ENCODE measurements at places on chromosomes 13 and 19. TPM values are rescaled to one million over a fixed set of nuclear protein-coding genes. Genes with fewer than 3 reads are reported as not detected.

DNA sequence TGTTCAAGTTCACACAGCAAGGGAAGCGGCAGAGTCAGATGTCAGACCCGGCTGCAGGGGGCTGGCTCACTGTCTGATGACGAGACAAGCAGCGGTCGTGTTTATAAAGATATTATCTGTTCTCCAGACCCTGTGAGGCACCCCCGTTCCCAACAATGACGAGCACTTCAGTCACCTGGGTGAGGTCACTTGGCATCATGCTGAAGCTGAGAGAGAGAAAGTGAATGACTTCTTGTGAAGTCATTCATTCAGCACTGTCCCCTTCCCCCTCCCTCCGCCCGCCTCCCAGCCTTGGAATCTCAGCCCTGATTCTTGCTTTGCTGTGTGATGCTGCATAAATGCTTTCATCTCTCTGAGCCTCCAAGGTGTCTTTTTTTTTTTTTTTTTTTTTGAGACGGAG lies 4.9 kb upstream of the LYPD3 start:
- H3K36me3 ChIP-seq, result no peaks in the 10 kb centered on the region
- H3K4me3 ChIP-seq, result no peak overlapping the region
- no peak overlapping the region for H3K27ac ChIP-seq
- peaks cover 40% of the 10 kb centered on the region for H3K4me1 ChIP-seq
- DNase-seq, result peak; percentile 52

- DNase-seq, result peak; percentile 80
- no peaks in the 10 kb centered on the region for H3K27me3 ChIP-seq
- no peaks in the 10 kb centered on the region for H3K36me3 ChIP-seq
- H3K4me1 ChIP-seq, result peaks cover 51% of the 10 kb centered on the region
Observed at GRCh38 chr19:41541990-41542584, 33.9 kb upstream of the CEACAM21 start.

GRCh38 chr13:19818223-19818842 lies 35.6 kb upstream of the PSPC1 start:
- H3K4me1 ChIP-seq, result no peaks in the 10 kb centered on the region
- no peak overlapping the region for H3K4me3 ChIP-seq
- DNase-seq, result no peak
- peaks cover 8% of the 10 kb centered on the region for H3K36me3 ChIP-seq

DNA sequence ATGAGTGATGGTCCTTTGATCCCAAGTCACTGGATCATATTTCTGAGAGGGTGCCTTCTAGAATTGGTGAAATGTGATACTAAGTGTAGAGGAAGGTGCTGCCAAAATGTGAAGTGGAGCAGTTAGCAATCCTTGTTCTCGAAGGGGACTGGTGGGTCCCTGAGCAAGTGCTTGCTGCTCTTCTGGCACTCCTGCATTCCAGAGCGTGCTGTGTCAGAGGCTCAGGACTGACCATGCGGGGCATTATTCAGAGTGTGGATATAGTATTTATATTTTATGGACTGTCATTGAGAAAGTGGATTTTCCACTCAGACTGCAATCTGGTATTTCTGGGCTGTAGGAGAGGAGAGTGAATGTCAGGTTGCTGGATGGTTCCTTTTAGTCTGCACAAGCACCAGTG lies 152.6 kb upstream of the KL start:
- no peaks in the 10 kb centered on the region for H3K4me1 ChIP-seq
- H3K36me3 ChIP-seq, result no peaks in the 10 kb centered on the region
- no peak overlapping the region for H3K4me3 ChIP-seq
- no peaks in the 10 kb centered on the region for H3K27me3 ChIP-seq
- DNase-seq, result no peak

GRCh38 chr13:110286833-110287819 lies 19.8 kb downstream of the COL4A1 start:
- H3K4me3 ChIP-seq, result no peak overlapping the region
- DNase-seq, result no peak
- H3K27ac ChIP-seq, result no peak overlapping the region
- H3K36me3 ChIP-seq, result no peaks in the 10 kb centered on the region

DNA sequence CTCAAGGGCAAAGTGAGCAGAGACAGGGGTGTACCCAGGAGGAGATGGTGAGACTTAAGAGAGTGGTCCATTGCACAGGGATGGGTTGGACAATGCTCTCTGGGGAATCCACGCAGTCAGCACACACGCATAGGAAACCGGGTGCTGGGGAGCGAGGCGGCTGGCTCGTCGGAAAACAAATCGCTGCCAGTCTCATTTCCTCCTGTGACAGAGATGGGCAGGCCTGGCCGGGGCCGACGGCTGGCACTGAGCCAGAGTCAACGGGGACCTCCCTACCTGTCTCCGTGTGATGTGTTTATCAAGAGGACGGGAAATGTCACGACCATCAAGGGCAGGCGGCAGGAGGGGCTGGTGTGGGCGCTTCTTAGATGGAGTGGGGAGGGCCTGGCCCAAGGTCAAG lies 27.3 kb downstream of the PTPRS start:
- no peaks in the 10 kb centered on the region for H3K27me3 ChIP-seq
- no peak overlapping the region for H3K4me3 ChIP-seq

- H3K36me3 ChIP-seq, result no peaks in the 10 kb centered on the region
- H3K27ac ChIP-seq, result no peak overlapping the region
- no peak overlapping the region for H3K4me3 ChIP-seq
- H3K27me3 ChIP-seq, result no peaks in the 10 kb centered on the region
- no peaks in the 10 kb centered on the region for H3K4me1 ChIP-seq
- no peak for DNase-seq
Observed at GRCh38 chr13:95075506-95075905, 225.7 kb downstream of the ABCC4 start.

- no peaks in the 10 kb centered on the region for H3K27me3 ChIP-seq
- H3K4me3 ChIP-seq, result no peak overlapping the region
- H3K27ac ChIP-seq, result no peak overlapping the region
Observed at GRCh38 chr13:32056316-32056715, 24.7 kb downstream of the FRY start.

DNA sequence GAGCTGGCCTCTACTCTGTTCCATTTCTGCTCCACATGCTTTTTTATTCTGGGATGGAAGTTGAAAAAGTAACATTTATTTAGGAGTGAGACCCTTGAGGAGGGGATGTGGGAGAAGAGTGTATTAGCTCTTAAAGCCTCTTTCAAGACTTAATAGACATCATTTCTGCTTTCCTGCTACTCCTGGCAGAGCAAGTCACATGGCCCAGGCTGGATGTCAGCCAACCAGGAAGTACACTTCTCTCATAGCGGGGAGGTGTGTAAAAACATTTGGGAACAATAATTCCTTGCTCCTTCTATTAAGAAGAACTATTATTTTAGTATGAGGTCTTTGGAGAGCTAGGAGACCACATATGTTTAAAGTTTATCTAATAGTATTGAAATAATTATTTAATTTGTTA lies 40.6 kb upstream of the FAM216B start:
- H3K4me1 ChIP-seq, result no peaks in the 10 kb centered on the region
- H3K36me3 ChIP-seq, result no peaks in the 10 kb centered on the region
- no peaks in the 10 kb centered on the region for H3K27me3 ChIP-seq
- no peak for DNase-seq
- H3K4me3 ChIP-seq, result no peak overlapping the region

- H3K27me3 ChIP-seq, result no peaks in the 10 kb centered on the region
- peaks cover 40% of the 10 kb centered on the region for H3K4me1 ChIP-seq
- H3K27ac ChIP-seq, result peak overlapping the region; percentile 95
- H3K36me3 ChIP-seq, result peaks cover 8% of the 10 kb centered on the region
Observed at GRCh38 chr13:28658539-28658795, 463 bp upstream of the POMP start.

DNA sequence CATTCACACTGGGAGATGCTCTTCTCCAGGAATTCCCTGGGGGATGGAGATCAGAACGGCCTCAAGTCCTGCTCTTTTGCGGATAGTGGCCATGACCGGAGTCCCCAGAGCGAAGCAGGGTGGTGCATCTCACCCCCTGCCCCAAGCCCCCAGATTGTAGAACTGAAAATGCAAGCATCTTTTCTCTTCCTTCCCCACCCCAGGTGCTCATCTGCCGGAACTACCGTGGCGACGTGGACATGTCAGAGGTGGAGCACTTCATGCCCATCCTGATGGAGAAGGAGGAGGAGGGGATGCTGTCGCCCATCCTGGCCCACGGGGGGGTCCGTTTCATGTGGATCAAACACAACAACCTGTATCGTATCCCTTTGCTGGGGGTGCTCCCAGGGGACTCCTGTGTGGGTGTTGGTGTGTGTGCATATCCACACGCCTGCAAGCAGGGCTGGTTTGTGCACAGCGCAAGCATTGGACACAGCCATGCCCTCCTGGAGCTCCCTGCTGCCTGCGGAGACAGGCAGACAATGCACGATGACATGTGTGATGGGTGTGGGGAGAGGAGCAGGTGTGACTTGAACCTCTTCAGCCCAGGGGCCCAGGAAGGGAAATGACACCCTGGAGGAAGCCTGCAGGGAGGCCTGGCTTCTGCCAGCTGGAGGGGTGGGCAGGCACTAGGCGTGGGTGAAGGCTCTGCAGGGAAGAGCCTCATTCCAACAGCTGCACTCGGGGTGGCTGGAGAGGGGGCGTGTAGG lies 5.7 kb downstream of the AP1M1 start:
- peaks cover 27% of the 10 kb centered on the region for H3K4me1 ChIP-seq
- no peak overlapping the region for H3K4me3 ChIP-seq
- H3K27me3 ChIP-seq, result no peaks in the 10 kb centered on the region
- no peak for DNase-seq

DNA sequence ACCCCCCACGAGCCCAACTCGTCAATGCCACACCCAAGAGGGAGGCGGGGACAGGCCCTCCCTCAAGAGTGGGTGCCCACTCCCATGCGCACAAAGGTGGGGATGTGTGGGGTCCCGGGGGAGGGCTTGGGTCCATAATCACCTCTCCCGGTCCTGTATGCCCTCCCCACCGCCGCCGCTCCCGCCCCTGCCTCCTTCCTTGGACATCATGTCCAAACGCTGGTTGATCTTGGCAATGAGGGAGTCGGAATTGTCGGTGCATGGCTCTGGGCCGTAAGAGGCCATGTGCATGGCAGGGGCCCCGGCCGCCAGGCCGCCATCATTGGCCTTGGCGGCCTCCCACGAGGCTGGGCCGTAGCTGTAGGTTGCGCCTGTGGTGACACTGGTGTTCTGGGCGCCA lies 5.9 kb downstream of the AKAP8 start:
- no peaks in the 10 kb centered on the region for H3K27me3 ChIP-seq
- no peak overlapping the region for H3K27ac ChIP-seq
- peaks cover 32% of the 10 kb centered on the region for H3K4me1 ChIP-seq
- peaks cover 47% of the 10 kb centered on the region for H3K36me3 ChIP-seq

DNA sequence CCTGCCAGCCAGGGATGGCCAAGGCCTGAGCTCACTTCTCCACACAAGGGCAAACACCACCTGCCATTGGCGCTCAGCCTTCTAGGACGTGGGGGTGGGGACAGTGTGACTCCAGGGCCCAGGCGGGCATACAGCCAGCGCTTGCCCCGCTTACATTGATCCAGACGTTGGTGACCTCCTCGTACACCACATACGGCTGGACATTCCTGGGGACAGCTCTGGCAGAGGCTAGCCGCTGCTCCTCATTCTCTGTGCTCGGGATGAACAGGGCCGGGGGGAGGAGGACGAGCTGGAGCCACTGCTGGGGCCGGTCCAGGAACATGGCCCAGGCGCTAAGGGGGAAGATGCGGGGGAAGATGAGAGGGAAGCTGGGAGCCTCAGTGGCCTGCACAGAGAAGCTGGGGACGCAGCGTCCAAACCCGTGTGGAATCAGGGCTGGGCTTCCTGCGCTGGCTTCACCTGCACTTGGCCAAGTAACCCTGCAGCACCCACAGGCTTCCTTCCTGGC lies 25.1 kb upstream of the MYDGF start:
- H3K36me3 ChIP-seq, result peaks cover 52% of the 10 kb centered on the region
- no peaks in the 10 kb centered on the region for H3K4me1 ChIP-seq
- no peak overlapping the region for H3K27ac ChIP-seq
- no peak for DNase-seq
- no peak overlapping the region for H3K4me3 ChIP-seq

DNA sequence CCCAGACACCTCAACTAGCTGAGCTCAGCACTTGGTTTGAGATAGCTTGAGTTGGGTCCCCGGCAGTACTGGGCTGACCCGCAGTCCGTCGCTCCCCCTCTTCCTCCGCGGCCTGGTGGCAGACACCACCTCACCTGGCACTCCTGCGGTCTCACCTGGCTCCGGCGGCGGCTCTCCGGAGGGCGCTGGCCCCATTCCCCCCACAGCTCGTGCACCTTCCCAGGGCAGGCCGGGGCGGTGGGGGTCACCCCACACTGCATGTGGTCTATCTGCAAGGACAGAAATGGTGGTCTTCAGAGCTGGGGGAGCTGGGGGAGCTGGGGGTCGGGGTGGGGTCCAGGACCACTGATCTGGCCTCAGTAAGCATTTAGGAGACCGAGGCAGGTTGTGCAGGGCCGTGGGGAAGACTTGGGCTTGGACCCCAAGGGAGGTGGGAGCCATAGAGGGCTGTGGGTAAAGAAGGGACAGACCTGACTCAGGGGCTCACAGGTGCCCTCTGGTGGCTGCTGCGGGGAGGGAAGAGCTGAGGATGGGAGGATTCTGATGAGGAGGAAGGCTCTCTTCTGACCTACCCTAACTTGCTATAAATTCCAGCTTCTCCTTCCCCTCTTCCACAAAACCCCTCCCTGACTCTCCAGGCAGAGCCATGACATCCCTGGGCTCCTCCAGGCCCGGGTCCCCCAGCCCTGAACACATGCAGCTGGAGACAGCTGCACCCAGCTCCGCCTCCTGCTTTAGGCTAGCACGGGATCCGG lies 6.7 kb upstream of the PLIN4 start:
- H3K4me1 ChIP-seq, result no peaks in the 10 kb centered on the region
- H3K27me3 ChIP-seq, result no peaks in the 10 kb centered on the region
- H3K4me3 ChIP-seq, result no peak overlapping the region
- H3K36me3 ChIP-seq, result no peaks in the 10 kb centered on the region
- H3K27ac ChIP-seq, result no peak overlapping the region

DNA sequence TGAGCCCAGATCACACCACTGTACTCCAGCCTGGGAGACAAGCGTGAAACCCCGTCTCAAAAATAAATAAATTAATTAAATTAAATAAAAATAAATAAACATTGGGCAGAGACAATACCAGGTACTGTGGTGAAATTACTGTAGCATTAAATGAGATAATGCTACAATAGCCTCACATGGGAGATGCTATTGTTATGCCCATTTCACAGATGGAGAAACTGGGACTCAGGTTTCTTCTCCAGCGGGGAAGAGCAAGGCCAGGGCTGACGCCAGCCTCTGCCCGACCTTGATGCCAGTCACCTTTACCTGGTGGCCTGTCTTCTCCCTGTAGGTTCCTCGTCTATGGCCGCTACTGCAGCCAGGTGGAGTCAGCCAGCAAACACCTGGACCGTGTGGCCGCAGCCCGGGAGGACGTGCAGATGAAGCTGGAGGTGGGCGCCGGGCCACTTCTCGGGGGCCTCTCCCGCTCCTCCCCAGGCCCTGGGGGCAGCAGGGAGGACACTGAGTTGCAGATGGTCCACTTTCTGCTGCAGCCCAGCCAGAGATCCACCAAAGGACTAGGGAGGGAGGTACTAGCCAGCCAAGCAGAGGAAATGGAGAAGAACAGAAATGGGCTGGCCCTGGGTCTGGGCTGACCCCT lies 53.9 kb downstream of the VAV1 start:
- no peaks in the 10 kb centered on the region for H3K4me1 ChIP-seq
- no peak overlapping the region for H3K27ac ChIP-seq
- peaks cover 78% of the 10 kb centered on the region for H3K36me3 ChIP-seq
- DNase-seq, result no peak
- H3K27me3 ChIP-seq, result no peaks in the 10 kb centered on the region

The S1PR4 gene
- 231 TPM for total RNA-seq

The SIGLEC12 gene
- total RNA-seq, result not detected

The TMEM272 gene
- 9.0 TPM for total RNA-seq

The KANK3 gene
- total RNA-seq, result 5.0 TPM

The PLIN5 gene
- 2.2 TPM for total RNA-seq

The RFPL4AL1 gene
- total RNA-seq, result not detected
